Kasumi-1 (cell line): ENCODE measurements at places on chromosomes 2 and 18.

DNA sequence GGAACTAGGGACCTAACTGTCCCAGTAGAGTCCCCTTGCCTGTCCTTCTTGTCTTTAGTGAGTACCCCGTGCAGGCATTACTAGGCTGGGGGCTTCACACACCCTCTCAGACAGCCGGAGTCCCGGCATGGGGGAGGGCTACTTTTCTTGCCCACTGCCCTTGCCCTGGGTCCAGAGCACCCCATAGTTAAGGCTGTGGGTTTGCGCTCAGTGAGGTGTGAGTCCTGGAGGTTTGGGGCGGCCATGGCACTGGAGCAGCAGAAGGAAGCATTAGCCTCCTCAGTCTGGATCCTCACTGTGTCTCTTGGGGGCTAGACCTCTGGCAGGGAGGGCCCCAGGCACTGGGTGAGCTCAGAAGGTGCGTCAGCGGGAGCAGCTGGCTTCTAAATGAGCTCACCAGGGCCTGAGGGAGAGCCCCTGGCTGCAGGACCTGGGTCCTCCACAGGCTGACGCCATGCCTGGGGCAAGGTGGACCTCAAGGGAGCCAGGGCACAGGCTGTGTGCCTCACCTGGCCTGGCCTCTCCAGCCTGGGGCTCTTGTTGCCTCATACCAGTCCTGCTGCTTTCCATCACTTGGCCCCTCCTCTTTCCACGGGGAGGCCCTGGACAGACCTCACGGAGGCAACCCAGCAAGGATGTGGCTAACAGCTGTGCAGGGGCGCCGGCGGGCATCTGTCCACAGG is 27.4 kb downstream of the HS6ST1 start:
- DNase-seq: no peak

DNA sequence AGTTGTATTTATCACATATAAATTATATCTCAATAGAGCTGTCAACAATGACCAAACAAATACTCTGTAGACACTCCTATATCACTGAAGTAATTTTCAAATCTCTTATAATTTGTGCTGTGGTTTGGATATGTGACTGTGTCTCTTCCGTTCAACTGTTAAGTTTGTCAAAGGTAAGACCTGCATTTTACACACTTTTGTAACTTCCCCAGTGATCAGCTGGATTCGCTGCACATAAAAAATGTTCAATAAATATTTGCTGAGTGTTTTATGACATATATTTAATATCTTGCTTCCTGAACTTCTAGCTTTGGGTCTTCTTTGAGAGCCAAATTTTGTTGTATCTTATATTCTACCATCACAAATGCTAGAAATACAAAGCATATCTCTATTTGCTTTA is 57.3 kb upstream of the ROCK1 start:
- DNase-seq: no peak

- DNase-seq: no peak
Observed at GRCh38 chr2:16173893-16174692, 233.7 kb downstream of the MYCN start.

- DNase-seq: no peak
Observed at GRCh38 chr2:178450524-178450773, 526 bp downstream of the PRKRA start.

DNA sequence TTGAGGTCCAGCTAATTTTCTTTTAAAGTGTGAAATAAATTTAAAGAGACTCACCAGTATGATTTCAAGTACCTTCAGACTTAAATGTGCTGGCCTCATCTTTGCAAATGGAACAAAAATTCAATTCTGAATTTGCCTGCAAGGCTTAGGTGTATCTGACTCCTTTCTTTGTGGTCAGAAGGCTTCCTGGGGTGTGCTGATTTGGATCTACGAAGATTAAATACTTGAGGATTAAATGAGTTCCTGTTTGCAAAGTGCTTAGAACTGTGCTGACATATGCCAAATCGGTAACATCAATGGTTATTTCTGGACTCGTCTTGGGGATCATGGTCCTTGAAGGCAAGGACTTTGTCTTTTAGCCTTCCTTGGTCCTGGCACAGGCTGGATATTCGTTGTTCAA is 9.7 kb downstream of the KLHL29 start:
- no peak for DNase-seq

GRCh38 chr2:71277147-71277475 is 50.2 kb upstream of the PAIP2B start:
- DNase-seq: no peak

DNA sequence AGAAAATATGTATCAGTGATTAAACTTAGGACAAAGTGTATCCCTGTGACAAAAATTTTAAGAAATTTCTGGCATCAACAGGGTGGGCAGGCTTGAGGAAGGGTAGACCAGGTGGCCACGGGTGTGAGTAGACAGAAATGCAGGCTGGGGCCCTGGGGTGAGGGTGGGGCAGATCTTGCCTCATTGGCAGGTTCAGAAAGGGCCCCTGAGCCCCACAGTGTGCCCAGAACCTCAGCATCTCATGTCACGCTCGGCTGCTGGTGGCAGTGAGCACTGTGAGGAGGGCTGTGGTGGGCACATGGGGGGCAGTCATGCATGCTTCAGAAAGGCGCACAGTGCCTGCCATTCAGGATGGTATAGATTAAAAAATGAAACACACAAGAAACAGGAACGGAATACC is 7.6 kb upstream of the ASB18 start:
- DNase-seq: no peak

GRCh38 chr2:26396734-26397298 is 4.9 kb upstream of the DRC1 start:
- no peak for DNase-seq

GRCh38 chr2:238518172-238518820 is 91.6 kb downstream of the ASB1 start:
- no peak for DNase-seq

- no peak for DNase-seq
Observed at GRCh38 chr2:97617911-97618310, 28.0 kb upstream of the COX5B start.

- no peak for DNase-seq
Observed at GRCh38 chr2:15178946-15179345, 382.2 kb downstream of the NBAS start.

GRCh38 chr2:128178650-128179460 is 87.9 kb downstream of the UGGT1 start:
- peak; percentile 81 for DNase-seq

GRCh38 chr2:160647967-160648685 is 154.5 kb upstream of the RBMS1 start:
- DNase-seq: no peak

- DNase-seq: no peak
Observed at GRCh38 chr2:240358080-240358479, 77.4 kb upstream of the GPC1 start.

DNA sequence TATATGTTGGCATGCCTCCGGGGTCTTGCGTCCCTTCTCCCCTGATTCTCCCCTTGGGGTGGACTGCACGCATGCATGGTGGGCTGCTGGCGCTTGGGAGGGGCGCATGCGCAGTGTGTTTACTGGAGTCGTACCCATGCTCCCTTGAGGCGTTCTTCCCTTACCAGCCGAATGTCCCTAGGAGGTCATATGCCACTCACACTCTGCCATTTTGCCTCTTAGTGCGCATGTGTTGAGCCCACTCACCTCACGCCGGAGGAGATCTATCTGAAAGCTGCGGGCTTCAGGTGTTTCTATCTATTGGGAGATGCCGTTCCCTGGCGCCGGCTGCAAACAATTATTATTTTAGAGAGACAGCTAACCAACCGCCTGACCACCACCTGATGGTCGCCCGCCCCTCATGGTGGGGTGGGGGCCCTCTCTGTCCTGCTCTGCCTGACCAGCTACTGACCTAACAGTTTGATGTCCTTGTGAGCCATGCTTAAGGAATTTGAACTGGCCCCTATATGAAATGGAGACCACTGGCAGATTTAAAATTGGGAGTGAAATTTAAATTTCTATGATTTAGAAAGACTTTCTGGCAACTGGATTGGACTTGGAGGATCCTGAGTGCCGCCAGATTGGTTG is 179.6 kb downstream of the RNF144A start:
- no peak for DNase-seq

- peak; percentile 79 for DNase-seq
Observed at GRCh38 chr2:105379741-105380186, 19.1 kb downstream of the FHL2 start.

DNA sequence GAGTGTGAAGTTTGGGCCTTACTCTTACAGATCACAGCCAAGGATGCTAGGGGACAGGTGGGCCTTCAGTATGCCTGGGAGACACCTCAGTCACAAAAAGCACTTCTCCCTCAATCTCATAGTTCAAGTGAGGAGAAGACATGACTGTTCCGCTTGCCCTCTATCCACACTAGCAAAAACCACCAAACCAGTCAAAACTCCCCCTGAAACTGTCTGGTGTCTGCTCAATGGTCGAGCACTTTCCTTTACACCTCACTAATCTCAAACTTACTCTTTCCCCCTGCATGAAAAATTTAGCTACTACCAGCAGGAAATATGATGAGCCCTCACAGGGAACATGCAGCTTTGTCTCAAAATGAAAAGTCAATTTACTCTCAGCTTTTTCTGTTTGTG is 232.2 kb downstream of the TRIB2 start:
- no peak for DNase-seq

DNA sequence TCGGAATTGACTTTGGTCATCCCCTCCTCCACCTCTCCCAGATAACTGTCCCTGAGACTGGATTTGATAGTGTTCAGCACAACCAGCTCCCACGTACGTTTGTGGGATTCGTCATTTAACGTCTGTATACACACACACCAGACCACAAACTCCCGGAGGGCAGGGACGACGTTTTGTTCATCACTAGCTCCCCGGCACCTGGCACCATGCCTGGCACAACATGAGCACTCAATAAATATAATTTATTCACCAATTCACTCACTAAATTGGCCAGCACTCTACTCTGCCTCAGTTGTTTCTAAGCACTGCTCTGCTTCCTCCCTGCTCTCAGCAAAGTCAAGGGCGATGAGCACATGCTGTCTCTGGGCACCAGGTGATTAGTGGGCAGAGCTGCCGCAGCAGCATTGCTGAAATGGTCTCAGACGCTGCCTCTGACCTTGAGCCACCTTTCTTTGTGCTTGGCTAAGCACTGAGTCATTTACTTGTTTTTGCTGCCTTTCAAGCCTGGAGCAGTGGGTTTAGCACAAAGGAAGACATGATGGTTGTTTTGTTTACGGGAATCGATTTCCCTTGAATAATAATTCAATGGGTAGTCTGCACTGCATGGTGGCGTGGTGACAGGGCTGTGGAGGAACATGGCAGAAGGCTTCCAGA is 19.3 kb upstream of the LOXHD1 start:
- no peak for DNase-seq

- no peak for DNase-seq
Observed at GRCh38 chr2:29942711-29943110, 21.3 kb upstream of the ALK start.

DNA sequence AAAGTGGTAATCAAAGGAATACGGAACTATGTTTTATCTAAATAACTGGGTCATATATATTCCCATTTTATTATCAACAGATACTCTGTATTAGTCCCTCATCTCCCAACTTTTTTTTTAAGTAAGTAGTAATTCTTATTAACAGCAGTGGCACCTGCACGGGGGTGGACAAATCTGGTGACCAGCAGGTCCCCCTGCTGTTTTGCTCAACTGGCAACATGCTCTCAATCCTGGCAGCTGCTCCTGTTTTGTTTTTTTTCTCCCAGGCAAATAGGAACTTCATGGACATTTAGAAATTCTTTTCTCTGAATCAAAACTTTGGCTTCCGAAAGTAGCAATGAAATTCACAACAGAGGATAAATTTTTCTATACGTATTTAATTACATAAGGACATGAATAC is 193.5 kb downstream of the SS18 start:
- DNase-seq: no peak

DNA sequence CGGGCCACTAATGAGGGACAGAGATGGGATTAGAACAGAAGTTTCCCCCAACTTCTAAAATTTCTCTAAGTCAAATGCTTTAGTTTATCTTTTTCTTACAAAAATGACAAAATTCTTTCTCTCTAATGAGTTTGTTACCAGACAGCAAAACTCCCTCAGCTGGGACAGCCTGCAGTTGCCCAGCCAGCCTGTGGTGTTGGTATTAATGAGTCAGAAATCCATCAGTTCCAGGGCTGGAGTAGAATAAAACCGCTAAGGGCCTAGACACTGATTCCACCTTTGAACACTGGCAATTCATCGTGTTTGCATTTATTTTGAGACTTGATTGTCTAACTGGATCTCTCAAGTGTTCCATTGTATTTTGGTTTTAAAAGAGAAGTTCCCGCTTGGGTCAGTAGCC is 38.3 kb upstream of the SMAD2 start:
- DNase-seq: no peak

DNA sequence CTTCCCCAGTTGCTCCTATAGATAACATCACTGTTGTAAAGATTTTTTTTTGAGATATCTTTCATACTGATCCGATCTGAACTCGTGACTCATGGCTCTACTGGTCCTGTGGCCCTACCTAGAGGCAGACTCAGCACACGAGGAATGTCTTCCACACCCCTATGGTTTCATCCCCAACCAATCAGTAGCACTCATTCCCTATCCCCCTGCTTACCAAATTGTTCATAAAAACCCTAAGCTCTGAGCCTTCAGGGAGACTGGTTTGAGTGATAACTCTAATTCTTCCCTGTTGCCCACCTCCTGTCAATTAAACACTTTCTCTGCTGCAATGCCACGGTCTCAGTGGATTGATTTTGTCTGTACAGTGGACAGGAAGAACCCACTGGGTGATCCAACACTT is 4.2 kb upstream of the SAP130 start:
- DNase-seq: no peak
